ENCODE measurements at places on chromosomes 1 and 21.

DNA sequence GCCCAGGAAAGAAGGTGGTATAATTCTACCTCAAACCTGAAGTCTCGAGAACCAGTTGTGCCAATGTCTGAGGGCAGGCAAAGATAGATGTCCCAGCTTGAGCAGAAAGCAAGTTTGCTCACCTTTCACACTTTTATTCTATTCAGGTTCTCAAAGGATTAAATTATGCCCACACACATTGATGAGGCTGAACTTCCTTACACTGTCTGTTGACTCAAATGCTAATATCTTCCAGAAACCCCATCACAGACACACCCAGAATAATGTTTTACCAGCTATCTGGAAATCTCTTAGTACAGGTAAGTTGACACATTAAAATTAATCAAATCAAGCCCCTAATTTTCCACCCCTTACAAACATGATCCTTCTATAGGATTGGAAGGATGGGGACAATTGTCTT is 605.7 kb downstream of the NUF2 start:
- no peak for DNase-seq

DNA sequence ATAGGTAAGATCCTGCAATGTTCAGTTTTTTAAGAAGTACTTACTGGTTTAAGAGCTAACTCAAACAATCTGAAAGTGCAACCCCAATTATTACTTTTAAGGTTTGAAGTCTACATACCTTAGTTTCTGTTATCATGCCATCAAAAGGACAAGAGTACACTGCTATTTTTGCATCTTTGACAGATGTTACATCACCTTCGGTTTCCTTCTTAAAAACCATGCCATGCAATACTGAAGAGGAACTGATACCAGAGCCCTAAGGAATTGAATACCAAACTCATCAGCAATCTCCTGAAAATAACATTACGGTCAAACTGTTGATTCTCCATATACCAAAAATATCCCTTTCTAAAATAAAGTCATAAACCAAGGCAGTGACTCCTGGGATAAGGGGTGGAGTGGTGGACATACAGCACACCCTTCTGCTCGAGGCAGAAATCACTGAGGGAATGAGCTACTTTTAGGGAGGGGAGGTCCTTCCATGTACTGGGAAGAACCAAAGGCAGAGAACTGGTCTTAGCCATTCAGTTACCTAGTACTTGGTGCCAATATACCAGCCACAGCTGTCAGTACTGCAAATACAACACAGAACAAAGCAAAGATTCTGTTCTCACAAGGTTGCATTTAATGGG is 8.5 kb downstream of the CCT8 start:
- DNase-seq, result no peak

DNA sequence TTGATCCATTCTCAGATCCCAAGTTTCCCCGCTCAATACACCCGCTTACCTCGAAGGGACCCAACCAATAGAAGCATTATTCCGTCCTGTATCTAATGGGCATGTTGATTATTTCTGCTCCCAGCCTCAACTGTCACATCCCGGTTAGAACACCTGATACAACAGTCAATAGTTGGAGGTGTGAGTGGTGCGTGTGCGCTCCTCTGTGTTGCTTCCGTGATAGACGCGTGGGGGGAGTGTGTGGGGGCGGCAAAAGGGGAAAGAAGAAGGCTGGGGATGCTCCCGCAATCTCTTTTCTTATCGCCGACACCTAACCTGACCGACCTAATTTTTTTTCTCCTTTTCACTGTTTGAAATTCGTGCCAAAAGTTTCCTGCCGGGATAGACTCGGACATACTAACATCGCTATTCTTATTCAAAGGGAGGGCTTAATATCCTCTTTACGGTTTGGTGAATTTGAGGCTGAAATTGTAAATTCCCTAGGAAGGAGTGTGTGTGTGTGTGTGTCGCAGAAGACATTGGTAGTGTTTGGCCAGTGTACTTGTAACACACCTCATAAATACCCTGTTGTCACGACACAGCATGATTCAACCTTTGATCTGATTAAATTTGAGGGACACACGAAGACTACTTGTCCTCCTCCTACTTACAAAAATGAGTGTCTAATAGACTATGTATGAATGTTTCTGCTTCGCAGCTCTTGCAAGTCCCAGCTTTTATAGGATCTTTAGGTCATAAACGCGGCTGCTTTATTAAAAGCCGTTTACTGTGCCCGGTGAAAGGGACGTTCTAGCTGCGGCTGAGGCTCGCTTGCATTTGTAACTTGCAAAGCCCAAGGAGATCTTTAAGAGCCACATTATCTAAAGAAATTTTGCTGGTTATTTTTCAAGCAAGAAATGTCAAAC is 1.5 kb upstream of the PROX1 start:
- DNase-seq, result no peak

GRCh38 chr21:39946199-39946598 is 79.0 kb downstream of the PCP4 start:
- DNase-seq, result no peak

- peak; percentile 27 for DNase-seq
Measured at GRCh38 chr1:86388777-86389176, 7.3 kb downstream of the ODF2L start.

DNA sequence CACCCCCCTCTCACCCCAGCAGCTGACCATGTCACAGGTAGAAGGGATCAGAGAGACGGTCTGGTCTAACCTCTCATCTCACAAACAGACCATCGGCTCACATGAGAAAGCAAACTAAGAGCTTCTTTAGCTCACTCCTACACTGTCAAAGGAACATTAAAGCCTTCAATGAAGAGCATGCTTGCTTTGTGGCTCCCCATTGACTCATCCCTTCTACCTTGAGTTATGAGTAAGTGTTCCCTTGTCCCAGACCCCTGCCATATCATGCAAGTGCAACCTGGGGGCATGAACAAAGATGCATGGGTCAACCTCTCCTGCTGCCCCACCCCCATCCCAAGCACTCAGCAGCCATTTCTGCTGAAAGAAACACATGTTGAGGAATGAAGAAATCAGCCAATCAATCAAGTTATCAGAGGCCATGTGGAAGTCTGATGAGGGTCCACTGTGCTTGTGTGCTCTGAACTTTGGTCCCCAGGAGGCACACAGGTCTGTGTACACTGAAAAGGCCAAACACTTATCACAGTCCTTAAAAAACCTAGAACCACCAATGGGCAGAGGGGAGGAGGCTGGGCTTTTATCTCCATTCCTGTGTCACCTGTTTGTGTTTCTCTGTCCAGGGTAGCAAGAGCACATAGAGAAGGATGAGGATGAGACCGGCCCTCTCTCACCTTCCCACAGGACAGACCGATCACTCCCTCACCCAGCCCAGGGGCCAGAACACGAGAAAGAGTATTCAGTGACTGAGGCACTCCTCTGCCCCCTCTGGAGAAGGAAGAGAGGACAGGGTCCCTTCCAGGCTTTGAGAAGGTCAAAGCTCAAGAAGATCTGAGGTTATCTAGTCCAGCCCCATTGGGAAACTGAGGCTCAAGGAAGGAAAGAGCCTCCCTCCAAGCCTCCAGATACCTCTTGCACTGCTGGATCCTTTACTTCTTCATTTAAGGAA is 9.5 kb downstream of the ETNK2 start:
- DNase-seq, result no peak

GRCh38 chr1:108028841-108029388 is 63.9 kb upstream of the VAV3 start:
- no peak for DNase-seq

- peak; percentile 97 for DNase-seq
Measured at GRCh38 chr1:112715264-112716053, at the start of gene PPM1J. PPM1J (minus strand) TSS chr1:112715332; CDS start chr1:112715301, 31 bp downstream.

- DNase-seq, result no peak
Measured at GRCh38 chr1:112925015-112925414, 31.0 kb downstream of the SLC16A1 start.

DNA sequence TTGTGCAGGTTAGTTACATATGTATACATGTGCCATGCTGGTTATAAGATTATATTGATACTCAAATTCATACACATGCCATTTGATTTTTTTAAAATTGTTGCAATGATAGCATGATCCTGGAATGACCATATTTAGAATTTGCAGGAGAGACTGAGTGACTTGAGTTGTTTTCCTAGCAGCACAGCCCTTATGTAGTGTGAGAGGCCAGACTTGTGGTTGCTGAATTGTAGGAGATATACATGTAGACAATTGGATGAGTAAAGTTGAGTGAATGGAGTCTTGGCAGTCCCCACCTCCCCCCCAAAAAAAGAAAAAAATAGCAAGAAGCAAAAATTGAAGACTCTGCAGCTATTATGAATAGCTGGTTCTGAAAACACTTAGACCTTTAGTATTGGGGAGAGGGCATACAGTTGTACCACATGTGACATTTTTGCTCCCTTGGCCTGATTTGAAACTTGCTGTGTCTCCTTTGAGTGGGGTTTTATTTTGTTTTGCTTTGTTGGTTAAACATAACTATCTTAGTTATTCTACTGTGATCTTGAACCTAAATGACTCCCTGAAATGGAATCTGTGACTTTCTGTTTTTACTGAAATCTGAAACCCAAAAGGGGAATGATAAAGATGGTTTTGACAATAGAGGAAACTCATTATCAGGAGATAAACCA is 280.3 kb downstream of the HMCN1 start:
- peak; percentile 43 for DNase-seq

GRCh38 chr1:30324251-30325084 is 398.9 kb downstream of the MATN1 start:
- DNase-seq, result no peak

- no peak for DNase-seq
Measured at GRCh38 chr1:66276218-66276617, 257.7 kb upstream of the SGIP1 start.

GRCh38 chr1:5950994-5951785 is 41.0 kb downstream of the NPHP4 start:
- no peak for DNase-seq

GRCh38 chr21:39088831-39089380 is 94.3 kb downstream of the PSMG1 start:
- peak; percentile 63 for DNase-seq

DNA sequence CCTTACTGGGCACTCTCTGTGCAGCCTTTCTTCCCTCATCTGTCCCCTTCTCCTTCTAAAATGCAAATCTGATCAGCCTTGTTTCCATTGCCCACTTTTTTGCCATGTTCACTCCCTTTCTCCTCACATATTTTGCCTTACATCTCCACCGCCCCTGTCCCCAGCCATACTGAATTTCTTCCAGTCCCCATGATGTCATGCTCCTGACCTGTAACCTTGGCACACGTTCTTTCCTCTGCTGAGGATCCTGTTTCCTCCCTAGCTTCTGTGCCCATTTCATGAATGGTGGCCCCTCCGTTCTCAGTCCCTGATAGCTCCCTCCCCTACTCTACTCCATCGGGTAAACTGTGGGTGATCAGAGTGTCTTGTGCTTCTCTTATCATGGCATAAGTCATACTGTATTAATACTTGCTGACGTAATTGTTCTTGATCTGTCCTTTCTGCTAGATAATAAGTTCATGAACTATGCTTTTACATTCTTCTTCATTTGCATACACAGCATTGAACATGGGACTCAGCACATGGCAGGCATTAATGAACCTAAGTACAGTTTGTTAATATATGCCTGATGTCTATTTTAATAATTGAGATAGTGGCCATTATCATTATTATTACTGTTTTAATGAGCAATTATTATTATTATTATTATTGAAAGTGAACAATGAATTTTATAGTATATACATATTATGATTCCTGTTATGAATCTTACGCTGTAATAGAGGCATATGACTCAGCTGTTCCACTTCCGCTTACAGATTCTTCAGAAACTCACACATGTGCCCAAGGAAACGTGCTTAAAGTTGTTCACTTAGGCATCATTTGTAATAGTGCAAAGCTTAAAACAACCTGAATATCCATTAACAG is 28.5 kb downstream of the MAP3K21 start:
- no peak for DNase-seq

DNA sequence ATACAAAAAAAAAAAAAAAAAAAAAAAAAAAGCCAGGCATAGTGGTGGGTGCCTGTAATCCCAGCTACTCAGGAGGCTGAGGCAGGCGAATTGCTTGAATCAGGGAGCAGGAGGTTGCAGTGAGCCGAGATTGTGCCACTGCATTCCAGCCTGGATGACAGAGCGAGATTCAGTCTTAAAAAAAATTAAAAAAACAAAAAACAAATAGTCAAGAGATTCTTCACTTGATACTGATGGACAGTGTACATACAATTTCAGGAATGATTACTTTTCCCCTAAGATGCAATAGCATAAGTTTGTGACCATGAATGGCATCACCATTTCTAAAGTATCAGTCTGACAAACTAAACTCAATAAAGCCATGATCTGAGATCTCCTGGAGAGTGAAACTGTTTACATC is 60.8 kb upstream of the IVNS1ABP start:
- no peak for DNase-seq

GRCh38 chr1:9278585-9279153 is 14.0 kb upstream of the SPSB1 start:
- no peak for DNase-seq

- DNase-seq, result no peak
Measured at GRCh38 chr1:9706178-9706577, 54.6 kb downstream of the PIK3CD start.
